ENCODE measurements at places on chromosomes 13 and 19.

- no peak for DNase-seq
Measured at GRCh38 chr13:110521296-110521680, 40.2 kb downstream of the RAB20 start.

GRCh38 chr13:23579072-23579895 is 9.1 kb downstream of the TNFRSF19 start:
- DNase-seq = no peak

DNA sequence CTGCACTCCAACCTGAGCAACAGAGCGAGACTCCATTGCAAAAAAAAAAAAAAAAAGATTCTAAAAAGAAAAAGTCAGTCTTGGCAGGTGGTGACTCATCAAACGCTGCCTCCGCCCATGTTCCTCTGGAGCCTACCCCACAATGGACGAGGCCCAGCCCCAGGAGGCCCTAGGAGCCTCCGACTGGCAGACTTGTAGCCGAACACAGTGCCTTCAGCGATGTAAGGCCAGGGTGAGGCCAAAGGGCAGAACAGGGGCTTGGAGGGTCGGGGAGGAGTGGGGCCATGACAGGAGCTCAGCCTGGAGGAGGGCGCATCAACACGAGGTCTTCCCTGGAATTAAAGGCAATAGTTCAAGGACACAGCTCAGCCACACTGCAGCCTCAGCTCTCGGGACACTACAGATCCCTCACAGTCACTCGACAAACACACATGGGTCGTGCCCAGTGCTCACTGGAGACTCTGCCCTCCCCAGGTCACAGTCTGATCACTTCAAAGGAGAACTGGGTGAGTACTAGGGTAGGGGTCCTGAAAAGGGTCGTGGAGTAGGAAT is 5.1 kb downstream of the USE1 start:
- DNase-seq = no peak

DNA sequence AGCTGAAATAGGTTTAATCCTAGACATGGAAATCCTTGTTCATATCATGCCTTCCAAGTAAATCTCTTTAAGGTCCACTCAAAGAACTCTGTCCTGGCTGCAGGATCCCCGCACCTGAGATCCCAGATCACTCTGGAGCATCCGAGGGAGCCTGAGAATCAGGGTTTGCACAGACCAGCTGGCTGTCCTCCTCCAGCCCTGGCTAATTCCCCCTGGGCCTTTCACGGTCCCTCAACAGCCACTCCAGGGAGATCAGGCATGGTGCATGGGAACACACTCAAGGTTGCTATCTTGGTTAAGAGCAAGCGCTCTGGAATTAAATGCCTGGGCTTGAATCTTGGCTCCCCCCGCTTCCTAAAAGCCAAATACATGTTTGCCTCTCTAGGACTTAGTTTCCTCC is 130.8 kb downstream of the IRS2 start:
- DNase-seq = no peak

GRCh38 chr19:47493378-47494210 is 9.6 kb upstream of the KPTN start:
- no peak for DNase-seq

DNA sequence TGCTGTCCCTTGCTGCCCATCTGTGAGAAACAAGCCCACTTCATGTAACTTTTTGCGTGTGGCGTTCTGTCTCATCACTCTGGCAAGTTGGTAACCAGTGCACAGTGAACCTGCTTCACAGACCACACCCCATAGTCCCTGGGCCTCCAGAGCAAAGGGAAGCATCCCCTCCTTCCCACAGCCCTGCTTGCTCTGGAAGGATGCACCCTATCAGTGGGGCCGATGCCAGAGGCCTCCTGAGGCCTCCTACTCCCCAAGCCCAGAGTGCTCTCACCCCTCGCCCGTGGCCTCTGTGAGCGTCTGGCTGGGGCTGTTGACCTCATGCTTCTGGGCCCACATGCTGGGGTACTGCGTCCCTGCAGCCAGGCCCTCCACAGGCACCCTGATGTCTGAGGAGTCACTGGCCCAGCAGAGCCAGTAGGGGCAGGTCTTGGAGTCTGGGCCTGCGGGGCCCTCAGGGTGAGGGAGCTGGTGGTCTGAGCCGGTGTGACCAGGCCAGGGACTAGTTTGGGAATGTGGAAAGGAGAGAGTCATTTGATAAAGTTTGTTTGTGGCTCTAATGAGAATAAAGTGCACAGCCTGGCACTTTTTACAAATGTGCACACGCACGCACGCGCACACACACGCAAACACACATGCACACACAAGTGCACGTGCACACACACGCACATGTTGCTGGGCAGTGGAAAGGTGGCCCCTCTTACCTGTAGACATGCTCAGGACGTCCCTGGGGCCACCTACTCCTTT is 5.1 kb downstream of the TMEM86B start:
- DNase-seq = no peak

- DNase-seq = no peak
Measured at GRCh38 chr13:76481738-76482137, 404.5 kb downstream of the KCTD12 start.

DNA sequence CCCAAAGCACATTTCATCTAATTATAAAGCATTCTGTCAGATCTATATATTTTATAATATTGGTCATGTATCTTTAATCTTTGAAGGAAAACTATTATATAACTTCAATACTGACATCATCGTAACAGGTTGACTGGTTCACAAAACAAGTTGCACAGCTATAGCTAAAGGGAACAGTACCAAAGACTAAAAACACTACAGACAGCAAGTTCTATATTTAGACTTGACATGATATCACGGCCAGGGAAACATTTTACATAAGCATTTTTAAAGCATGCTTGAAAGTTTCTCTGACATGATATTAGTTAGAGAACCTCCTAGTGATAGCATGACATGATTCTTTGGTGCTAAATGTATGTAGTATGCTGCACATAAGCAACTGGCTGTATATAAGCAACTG is 182.5 kb downstream of the NDFIP2 start:
- no peak for DNase-seq

DNA sequence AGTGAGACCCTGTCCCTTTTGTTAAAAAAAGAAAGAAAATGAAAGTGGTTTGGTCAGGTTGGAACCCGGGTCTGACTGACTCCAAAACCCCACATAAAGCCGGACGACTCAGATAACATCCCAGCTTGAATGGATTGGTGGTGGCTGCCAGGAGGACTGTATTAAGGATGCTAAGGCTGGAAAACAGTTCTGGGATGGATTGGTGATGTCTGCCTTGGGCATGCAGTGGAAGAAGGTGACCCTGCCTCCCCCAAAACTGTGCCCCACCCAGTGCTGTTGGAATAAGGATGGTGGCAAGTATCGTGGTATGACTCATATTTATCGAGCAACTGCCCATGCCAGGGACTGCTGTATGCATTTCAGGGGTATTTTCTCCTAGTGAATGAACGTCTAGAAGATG is 18.5 kb upstream of the COLGALT1 start:
- DNase-seq = no peak

GRCh38 chr13:65725006-65725405 is 1505.1 kb downstream of the PCDH9 start:
- no peak for DNase-seq

DNA sequence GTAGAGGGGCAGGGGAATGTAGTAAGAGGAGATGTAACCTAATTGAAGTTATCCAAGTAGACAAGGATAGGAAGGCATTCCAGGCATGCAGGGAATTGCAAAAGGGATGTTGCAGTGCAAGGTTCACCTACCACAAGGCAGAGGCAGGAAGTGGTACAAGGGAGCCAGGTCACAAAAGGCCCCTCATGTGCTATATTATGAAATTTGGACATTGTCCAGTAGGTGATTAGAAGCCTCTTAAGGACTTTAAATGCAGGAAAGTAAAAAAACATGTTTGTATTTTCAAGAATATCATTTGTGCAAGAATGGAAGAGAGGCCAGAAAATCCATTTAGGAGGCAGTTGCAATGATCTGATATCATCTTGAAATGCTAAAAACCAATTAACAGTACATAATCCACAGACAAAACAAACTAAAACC is 111.4 kb downstream of the FRY start:
- peak; percentile 72 for DNase-seq

DNA sequence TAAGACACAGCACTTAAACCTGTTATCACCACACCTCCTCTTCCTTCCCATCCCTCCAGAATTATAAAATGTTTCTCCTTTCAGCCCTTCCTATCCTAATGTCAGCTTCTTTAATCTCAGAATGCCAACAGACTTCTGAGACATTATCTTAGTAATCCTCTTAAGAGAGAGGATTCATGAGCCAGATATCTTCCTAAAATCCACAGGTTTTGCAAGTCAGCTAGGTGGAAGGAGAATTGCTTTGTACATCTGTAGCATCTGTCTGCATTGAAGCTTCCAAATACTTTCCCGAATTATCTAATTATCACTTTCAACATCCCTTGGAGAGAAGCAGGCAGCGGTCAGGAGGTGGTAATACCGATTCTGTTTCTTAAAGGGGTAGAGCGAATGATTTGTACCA is 179.1 kb downstream of the DCT start:
- no peak for DNase-seq

GRCh38 chr19:15810335-15810734 is 5.1 kb downstream of the OR10H1 start:
- DNase-seq = no peak

GRCh38 chr13:103945836-103946235 is 879.6 kb upstream of the SLC10A2 start:
- no peak for DNase-seq

DNA sequence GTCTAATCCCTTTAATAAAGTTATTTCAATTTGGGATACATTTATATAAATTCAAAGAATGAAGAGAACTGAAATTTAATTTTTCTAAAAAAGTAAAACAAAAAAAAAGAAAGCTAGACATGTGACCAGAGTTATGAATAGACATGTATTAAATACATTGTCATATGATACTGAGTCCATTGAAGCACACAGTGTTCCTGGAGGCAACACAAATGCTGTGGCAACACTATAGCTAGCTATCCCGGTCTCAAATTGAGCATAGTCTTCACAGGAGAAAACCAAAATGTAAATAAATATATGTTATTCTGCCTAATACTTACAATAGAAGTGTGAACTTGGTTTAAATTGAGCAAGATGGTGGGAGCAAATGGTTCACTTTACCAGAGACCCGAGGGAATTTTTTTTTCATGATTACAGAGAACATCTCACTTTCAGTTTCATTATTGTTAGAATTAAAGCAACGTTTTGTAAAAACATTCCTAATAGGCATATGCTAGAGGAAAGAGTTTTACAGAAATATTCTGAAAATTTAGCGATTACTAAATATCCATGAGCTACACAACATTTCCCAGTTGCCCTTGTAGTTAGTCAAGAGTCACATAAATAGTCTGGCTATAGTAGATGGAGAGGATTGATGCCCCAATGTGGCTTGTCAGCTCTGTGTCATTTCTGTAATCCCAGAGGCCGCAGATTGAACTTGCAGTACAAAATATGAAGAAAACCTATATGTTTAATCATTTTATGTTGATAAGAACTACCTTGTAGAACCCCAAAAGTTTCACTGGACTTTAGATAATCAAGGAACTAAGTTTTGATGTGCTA is 775.7 kb upstream of the SPRY2 start:
- DNase-seq = no peak

GRCh38 chr13:41428155-41428554 is 29.2 kb upstream of the RGCC start:
- no peak for DNase-seq

GRCh38 chr19:38538793-38539528 is 78.8 kb downstream of the MAP4K1 start:
- no peak for DNase-seq

- DNase-seq = no peak
Measured at GRCh38 chr19:38655148-38655824, 7.8 kb downstream of the ACTN4 start.

GRCh38 chr19:11708457-11708856 is 30.3 kb downstream of the ZNF823 start:
- DNase-seq = no peak

DNA sequence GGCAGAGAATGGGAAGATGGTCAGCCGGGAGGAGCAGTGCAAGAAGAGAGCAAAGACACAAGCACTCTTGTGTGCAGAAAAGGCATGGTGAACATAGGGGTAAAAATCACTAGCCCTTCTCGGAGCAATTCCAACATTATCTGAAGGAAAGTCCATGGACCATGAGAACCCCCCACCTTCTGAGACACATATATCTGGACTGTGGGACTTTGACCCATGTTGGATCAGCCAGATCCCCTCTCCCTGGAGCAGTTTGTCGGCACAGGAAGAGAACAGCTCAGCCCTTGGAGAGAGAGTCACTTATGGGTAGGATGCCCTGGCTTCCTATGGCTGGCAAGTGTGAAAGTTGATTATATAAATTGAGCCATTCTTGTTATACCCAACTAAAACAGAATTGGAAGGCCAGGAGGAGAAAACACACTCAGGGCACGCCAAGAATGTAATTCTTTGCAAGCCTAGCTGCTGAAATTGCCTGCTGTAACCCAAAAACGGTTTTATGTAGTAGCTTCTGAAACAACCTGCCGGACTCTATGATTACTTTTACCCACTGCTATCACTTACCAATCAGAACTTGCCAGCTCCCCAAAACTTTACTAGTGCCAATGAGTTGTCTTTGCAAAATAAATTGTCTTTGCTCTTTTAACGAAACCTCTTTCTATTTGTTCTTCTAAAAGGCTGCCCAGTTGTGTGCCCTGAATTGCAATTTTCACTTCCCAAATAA is 62.8 kb upstream of the ZNF599 start:
- no peak for DNase-seq

DNA sequence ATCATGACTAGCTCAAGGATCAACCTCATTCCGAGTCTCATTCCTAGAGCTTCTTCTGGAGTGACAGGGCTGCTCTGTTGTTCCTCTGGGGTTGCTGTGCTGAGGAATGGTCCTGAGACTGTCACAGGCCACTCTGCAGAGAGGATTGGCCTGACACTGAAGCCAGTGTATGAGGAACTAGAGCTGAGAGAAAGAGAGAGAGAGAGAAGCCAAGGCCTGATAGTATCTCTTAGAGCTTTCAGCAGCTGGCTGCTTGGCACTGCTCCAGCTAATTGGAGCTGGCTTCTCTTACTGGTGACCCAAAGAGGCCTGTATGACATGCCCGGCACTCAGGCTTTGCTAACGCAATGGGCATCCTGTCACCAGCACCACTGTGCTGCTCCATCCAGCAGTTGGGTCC is 73.4 kb upstream of the FLT1 start:
- peak; percentile 46 for DNase-seq

DNA sequence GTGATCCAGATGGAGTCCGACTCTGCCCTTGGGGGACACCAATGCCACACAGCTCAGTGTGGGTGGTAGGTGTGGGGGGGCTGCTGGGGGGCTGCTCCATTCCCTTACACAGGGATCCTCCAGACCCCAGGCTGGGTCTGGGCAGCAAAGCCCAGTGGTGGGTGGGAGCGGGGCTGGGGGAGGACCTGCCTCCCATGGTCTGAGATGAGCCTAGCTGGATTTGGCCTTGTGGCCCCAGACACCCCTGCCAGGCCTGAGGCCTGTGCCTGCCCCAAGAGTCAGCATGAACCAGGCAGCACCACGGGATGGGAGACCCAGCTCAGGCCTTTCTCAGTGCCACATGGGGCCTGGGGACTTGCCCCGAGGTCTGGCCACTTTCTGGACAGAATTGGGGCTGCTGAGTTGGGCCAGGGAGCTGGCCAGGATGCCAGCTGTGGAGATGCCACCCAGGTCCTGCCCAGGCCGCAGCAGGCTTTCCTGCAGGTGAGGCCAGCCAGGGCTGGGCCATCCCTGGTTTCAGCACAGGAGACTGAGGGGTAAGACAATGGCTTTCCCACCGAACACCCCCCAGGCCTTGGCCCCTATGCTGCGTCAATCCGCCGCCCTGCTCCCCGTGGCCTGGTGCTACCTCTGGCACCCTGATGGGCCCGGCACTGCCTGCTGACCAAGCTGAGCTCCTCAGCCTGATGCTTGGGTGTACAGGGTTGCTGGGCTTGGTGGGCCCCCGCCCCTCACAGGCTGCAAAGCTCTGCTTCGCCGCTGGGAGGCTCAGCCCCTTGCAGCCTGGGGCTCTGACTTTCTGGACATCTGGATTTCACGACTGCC is 24.2 kb downstream of the CEBPG start:
- no peak for DNase-seq

- DNase-seq = no peak
Measured at GRCh38 chr13:103009051-103009840, 57.0 kb downstream of the SLC10A2 start.

All from AML-193 (cell line).